ENCODE measurements at places on chromosomes 4 and X. TPM values are rescaled to one million over a fixed set of nuclear protein-coding genes. Genes with fewer than 3 reads are reported as not detected.

The ASMT gene
- total RNA-seq = not detected

GRCh38 chr4:76253511-76253910 lies 2.0 kb downstream of the FAM47E start:
- no peak for DNase-seq

DNA sequence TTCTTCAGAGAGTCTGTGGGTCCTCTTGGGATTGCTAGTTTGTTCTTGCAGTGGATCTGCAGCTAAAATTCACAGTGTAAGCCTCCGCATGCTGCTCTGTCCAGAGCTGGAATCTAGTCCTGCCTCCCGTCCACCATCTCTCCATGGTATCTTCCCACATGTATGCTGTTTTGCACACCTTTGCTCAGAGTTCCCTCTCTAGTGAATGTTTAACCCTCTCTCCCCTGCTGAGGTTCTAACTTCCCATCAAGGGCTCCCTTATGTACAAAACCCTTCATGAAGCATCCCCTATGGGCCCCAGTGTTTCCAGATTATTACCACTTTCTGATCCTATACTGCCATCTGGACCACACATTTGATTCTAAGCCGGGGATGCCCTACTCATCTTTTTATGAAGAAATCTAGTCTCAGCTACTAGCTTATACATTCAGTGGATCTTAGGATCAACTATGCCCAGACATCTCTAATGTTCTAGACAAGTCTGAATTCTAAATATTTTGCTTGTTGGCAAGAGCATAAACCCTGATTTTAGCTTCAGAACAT lies 157.3 kb downstream of the CPEB2 start:
- no peak for DNase-seq

DNA sequence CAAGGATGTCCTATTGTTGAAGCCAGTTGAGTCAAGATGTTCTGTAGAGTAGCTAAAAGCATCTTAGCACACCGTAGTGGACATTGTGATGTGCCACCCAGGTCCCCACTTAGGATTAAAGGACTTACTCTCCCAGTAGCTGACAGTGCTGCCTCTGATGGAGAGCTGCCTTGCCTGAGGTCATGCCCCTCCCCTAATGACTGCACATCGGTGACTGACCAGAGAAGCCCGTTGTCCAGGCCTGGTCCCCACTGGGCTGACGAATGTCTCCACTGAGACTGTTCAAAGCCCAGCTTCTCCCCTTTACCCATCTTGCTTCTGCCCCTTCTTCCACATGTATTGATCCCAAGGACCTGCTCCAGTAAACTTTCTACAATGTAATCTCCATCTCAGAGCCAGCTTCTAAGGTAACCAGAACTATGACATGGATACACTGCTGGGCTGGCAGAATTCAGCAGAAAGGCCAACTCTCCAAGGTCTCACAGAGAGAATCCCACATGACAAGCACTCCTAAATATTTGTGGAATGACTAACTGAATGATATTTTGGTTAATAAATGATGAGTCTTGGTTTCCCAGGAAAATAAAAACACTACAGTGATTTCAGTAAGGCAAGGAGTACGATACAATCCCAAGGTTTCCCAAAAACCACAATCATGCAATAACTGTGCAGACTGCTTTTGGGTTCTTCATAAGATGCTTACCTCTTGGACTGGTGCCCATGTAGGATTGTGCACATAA lies 82.4 kb upstream of the TMEM150C start:
- no peak for DNase-seq

The FGG gene
- not detected for total RNA-seq

DNA sequence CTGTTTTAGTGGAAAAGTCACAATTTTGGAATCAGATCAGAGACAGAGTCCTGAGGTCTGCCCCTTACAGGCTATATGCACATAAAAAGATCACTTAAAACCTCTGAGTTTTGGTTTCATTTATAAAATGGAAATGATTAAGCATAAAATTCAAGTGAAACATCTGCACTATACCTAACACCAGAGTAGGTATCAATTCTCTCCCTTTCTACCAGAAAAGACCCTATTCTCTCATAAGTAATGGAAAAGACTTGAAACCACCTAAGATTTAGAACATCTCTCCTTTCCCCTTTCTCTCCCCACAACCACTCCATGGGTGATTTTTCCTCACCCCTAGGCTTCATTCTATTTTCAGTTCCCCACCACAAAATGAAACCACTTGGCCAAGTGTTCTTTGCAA lies 907 bp downstream of the LHFPL1 start:
- DNase-seq = no peak

GRCh38 chr4:113587640-113588275 lies 173.8 kb downstream of the CAMK2D start:
- no peak for DNase-seq

The HMX1 gene
- not detected for total RNA-seq

DNA sequence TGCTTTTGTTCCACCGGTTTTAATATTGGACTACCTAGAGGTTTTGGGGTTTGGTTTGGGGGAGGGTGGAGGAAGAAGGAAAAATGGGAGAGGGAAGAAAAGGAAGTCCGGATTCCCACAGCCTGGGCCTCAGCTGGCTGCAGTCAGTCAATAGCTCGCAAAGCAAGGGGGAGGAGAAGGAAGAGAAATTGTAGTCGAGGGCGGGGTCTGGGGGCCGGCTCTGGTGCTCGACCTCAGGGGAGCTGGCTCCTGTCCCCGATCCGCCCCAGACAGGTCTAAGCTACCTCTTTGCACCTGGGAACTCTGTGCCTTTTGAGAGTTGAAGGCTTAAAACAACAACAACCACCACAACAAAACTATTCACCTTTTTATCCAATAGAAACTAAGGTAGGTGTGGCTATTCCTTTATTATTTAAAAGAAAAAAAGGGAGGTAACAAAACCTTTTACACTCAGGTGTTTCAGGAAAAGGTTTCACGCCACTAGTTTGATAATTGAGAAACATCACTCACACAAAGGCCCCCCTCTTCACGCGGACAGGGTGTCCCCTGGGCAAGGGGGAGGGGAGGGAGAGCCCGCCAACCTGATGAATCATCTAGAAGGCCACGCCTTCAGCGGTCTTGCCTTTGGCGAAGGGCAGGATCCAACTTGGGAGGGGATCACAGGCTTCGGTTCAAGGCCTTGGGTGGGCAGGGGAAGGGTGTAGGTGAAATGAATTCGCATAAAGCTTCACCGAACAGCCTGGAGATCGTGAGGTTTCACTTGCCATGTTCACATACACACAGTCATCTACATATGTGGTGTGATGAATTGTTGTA lies 1.6 kb upstream of the LNX1 start:
- peak; percentile 44 for DNase-seq

The BANK1 gene
- 0.24 TPM for total RNA-seq

The YIPF7 gene
- 1.00 TPM for total RNA-seq

GRCh38 chr4:94349193-94349592 lies 6.6 kb upstream of the HPGDS start:
- DNase-seq = no peak

- DNase-seq = no peak
Measured at GRCh38 chrX:41516999-41517765, 70.0 kb downstream of the NYX start.

DNA sequence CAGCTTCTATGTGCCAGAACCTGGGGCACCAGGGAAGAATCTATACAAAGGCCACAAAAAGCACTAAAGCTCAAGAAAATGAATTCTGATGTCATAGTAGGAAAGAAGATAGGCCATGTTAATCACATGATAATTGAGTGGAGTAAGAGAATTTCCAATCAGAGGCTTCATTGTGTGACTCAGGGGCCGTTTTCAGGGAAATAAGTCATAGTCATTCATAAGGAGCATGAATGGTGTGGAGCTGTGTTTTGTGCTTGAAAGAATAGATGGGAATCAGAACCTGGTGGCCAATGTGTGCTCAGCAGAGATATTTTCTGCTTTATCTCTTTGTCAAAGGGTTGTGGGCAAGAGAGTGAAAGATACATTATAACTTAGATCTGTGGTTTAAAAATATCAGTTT lies 102.4 kb upstream of the ZDHHC15 start:
- no peak for DNase-seq

The HMGN5 gene
- 1.8 TPM for total RNA-seq

The CAPN6 gene
- total RNA-seq = 0.08 TPM

The BMX gene
- 1.8 TPM for total RNA-seq

The USP46 gene
- total RNA-seq = 55.3 TPM

- no peak for DNase-seq
Measured at GRCh38 chr4:4216648-4217047, 10.1 kb downstream of the OTOP1 start.

GRCh38 chr4:129968778-129969177 lies 872.8 kb downstream of the C4orf33 start:
- no peak for DNase-seq

- DNase-seq = no peak
Measured at GRCh38 chrX:39627257-39627656, 470.5 kb downstream of the BCOR start.

The MAGEH1 gene
- 9.5 TPM for total RNA-seq

DNA sequence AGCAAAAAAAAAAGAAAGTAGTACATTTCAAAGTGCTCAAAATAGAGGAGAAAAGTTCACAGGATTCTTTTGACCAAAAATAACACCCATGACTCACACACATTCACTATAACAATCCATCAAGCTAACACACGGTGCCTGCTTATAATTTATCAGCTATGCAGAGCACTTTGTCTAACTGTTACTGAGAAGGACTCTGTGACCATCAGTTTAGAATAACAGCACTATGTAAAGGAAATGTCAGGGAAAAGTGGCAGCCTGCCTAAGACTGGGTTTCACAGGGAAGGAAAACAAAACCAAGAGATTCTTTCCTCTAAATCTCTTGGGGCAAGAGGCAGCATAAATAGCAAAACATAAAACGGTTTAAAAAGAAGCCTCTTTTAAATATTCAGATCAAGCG lies 54.8 kb downstream of the CCDC149 start:
- no peak for DNase-seq

The LRRC66 gene
- total RNA-seq = 0.32 TPM

GRCh38 chrX:150856101-150856500 lies 42.4 kb downstream of the CD99L2 start:
- DNase-seq = no peak

- DNase-seq = no peak
Measured at GRCh38 chr4:160826339-160826679, 1337.5 kb downstream of the FSTL5 start.

- DNase-seq = no peak
Measured at GRCh38 chrX:71195964-71196649, 26.9 kb upstream of the GJB1 start.

- DNase-seq = no peak
Measured at GRCh38 chr4:128589384-128589965, 220.0 kb upstream of the JADE1 start.

The STOX2 gene
- 8.5 TPM for total RNA-seq

The ADH1A gene
- 0.83 TPM for total RNA-seq

GRCh38 chrX:100685284-100685996 lies 41.4 kb downstream of the SRPX2 start:
- DNase-seq = no peak

The ALB gene
- 4.5 TPM for total RNA-seq

DNA sequence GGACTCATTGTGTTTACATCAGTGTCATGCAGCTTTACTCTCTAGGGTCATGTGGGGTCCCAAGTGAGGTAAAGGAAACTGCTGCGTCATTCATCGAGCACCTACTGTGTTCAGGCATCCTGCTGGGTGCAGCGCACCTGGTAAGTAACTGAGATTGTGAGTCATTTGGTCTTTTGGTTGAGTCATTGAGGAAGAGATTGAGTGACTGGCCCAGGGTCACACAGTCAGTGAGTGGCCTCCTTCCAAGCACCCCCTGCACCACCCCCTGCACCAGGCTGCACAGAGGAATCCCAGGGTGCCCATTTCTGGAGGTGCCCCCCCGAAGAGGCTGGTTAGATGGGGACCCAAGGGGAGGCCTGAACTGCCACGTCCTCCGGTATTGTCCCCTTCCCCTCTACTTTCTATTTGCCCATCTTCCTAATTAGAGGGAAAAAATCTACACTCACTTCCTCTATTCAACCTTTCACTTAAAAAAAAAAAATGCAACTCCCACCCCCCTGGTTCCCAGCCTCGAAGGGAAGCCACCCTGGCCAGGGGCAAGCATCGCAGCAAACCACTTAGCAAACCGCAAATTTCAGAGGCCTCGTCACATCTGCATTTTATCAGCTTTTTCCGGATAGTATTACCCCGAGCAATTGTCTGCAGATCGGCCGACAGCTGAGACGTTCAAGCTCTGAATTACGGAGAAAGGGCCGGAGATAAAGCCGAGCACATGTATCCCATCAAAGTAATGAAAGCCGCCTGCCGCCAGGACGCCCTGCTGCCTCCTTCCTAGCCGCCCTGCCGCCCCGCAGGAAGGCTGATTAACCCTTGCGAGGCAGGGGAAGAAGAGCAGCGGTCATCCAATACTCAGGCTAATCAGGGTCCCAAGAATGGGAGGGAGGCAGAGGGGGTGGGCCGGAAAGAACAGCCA lies 96.3 kb upstream of the MSX1 start:
- no peak for DNase-seq

DNA sequence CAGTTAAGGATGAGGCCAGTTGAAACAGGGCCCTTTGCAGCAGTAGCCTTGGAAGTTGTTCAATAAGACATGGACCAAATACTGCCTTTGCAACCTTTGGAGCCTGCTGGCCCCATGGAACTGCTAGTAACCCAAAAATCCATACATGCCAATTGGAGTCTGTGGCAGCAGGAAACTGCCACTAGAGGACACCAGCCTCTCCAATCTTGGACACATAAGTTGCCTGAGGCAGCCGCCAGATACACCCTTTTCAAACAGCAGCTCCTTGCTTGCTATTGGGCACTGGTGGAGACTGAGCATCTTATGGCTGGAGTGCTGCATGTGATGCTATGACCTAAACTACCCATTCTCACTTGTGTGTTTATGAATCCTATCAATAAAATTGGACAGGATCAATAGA lies 14.8 kb upstream of the LAP3 start:
- no peak for DNase-seq

The PHKA2 gene
- 47.6 TPM for total RNA-seq

The XAGE1A gene
- not detected for total RNA-seq

DNA sequence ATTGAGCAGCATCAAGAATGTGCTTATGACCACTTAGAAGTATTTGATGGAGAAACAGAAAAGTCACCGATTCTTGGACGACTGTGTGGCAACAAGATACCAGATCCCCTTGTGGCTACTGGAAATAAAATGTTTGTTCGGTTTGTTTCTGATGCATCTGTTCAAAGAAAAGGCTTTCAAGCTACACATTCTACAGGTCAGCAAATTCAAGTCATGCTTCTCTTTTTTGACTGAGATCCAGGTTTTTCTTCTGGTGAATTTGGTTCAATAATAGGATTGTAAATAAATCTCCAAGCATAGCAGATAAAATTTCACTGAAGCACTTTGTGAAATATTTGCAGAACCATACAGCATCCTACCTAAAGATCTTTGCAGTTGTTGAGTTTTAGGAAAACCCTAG lies 218.1 kb downstream of the TLL1 start:
- DNase-seq = no peak
